Right ventricle myocardium inferior (tissue), 1 donor: ENCODE measurements at places on chromosomes 6 and 20. TPM values are rescaled to one million over a fixed set of nuclear protein-coding genes. Genes with fewer than 3 reads are reported as not detected.

Gene KCNK15
- 0.32 TPM for total RNA-seq

Gene SYCP2L
- 0.92 TPM for total RNA-seq

Gene ARHGAP40
- total RNA-seq = not detected

Gene PTPRK
- total RNA-seq = 30.1 TPM

Gene SLA2
- 0.30 TPM for total RNA-seq

Gene PRR18
- total RNA-seq = 0.11 TPM

Gene NFATC2
- 2.1 TPM for total RNA-seq

Gene SNPH
- 8.5 TPM for total RNA-seq

Gene CTNNBL1
- total RNA-seq = 62.1 TPM
